ENCODE measurements at places on chromosomes 12 and 14.

- DNase-seq, result peak; percentile 20
Measured at GRCh38 chr12:54680374-54680773, 32.2 kb upstream of the DCD start.

DNA sequence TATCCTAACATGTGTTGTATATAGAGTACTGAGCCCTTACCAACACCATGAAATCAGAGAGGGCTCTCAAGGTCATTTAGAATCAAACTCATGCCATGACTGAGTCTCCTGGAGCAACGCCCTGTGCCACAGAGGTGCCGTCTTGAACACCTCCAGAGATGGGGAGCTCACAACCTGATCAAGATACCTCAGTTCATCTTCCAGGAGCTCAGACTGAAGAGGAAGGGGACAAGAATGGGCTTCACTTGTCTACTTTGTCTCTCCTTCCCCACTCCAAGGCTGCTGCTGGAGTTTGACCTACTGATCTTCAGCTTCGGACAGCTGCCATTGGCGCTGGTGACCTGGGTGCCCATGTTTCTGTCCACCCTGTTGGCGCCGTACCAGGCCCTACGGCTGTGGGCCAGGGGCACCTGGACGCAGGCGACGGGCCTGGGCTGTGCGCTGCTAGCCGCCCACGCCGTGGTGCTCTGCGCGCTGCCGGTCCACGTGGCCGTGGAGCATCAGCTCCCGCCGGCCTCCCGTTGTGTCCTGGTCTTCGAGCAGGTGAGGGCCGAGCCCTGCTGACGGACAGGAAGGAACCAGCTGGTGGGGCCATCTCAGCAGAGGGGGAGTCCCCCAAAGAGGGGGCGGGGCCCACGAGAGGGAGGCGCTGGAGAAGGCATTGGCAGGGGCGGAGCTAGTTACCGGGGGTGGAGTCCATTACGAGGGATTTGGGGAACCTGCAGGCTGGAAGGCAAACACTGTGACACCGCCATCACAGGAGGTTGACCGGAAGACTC, 12.0 kb downstream of the SOAT2 start:
- no peak for DNase-seq

GRCh38 chr12:32895688-32896431, 717 bp downstream of the PKP2 start:
- DNase-seq, result no peak

GRCh38 chr14:91523972-91524371, 13.9 kb upstream of the PPP4R3A start:
- DNase-seq, result no peak

DNA sequence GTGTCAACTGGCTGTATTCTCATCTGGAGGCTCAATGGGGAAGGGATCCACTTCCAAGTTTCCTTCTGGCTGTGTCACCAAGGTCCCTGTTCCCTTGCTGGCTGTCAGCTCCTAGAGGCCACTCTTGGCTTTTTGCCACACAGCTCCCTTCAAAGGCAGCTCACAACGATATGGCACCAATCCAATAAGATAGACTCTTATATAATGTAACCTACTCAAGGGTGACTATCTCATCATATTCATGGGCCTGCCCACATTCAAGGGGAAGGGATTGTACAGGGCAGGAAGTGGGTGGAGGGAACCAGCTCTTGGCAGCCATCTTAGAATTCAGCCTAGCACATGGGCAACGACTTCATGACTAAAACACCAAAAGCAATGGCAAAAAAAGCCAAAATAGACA, 98.7 kb upstream of the PLXNC1 start:
- DNase-seq, result no peak

GRCh38 chr14:36513012-36513420, 7.0 kb downstream of the NKX2-1 start:
- DNase-seq, result no peak

- no peak for DNase-seq
Measured at GRCh38 chr12:5864301-5864700, 80.8 kb downstream of the ANO2 start.

DNA sequence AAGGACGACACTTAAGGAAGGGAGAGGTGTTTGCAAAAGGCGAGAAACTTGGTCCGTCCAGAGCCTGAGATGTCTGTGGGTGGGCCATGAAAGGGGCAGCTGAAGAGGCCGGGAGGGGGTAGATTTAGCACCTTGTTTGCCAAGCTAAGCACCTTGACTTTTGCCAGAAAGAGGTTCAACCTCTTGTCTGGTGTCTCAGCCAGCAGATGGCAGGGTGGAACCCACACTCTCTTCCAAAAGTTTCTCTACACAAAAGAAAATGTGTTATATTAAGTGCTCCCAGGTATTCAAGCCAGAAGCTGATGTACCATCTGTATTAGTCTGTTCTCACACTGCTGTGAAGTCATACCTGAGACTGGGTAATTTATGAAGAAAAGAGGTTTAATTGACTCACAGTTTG, 69.9 kb downstream of the SUDS3 start:
- DNase-seq, result no peak

GRCh38 chr14:51094282-51094821, 553 bp downstream of the TRIM9 start:
- no peak for DNase-seq

Data from inflammatory macrophage treated with lipopolysaccharide for 4 hours (primary cell).